Mesothelial cell of epicardium (in vitro differentiated cells): ENCODE measurements at places on chromosomes 11 and 22.

- no peak for DNase-seq
These were observed 14.0 kb upstream of the NRGN start for GRCh38 chr11:124725719-124726105.

DNA sequence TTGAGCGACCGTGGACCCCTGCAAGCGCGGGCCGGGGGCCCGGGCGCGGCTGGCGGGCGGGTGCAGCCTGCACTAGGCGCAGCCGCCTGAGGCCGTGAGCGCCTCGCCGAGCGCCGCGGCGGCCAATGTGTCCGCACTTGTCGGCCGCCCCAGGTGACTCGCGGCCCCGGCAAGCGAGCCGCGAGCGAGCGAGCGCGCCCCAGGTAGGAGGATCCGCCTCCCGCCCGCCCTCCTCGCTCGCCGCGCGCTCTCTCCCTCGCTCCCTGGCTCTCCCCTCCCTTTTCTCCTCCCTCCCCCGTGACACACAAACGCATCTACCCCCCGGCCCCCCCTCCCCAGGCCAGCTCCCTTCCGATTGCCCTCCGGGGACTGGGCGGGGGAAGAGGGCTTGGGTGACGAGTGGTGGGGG is at the start of gene WNT7B:
Gene WNT7B, minus strand, starts transcription at position 160 of the 409 bp plus-strand sequence. CDS start 408 bp downstream, outside the sequence.
- no peak for DNase-seq

- peak; percentile 78 for DNase-seq
These were observed 45.0 kb downstream of the OR4D9 start for GRCh38 chr11:59556115-59556916.

DNA sequence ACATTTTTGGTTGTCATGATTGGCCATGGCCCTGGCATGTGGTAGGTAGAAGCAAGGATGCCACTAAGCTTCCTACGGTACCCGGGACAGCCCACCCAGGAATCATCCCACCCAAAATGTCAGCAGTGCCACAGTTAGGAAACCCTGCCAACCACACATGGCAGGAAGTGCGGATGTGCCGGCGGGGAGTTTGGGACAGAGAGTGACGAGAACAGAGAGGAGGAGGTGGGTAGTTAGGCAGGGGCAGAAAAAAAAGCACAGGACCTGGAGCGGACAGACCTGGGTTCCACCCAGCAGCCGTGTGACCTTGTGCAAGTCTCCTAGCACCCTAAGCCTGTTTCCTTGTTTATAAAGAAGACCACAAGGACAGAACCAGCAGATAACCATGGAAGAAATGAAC is 3.3 kb downstream of the SPI1 start:
- no peak for DNase-seq

DNA sequence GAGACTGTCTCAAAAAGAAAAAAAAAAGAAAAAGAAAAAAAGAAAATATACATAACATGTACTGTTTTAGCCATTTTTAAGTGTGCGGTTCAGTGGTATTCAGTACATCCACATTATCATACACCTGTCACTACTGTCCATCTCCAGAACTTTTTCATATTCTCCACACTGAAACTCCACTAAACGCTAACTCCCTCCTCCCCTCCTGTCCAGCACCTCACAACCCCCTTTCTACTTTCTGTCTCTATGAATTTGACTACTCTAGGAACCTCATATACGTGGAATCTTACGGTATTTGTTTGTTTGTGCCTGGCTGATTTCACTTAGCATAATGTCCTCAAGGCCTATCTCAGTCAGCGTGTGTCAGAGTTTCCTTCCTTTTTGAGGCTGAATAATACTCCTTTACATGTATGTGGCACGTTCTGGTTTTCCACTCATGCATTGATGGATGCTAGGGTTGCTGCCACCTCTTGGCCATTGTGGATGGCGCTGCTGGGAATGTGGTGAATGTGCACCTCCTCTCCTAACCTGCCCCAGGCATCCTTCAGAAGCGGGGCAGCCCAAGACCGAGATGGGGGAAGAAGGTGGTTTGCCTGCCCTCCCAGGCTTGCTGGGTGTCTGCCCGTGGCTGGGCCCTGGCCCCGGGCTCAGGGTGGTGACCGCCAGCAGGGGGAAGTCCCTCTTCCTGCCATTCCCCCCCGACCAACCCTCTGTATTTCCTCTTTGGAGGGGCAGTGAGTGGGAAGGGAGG is 60.5 kb downstream of the BCR start:
- DNase-seq: no peak

GRCh38 chr11:35373284-35373933 is 45.9 kb downstream of the SLC1A2 start:
- DNase-seq: no peak

GRCh38 chr11:91257667-91258066 is 967.0 kb upstream of the FAT3 start:
- no peak for DNase-seq

DNA sequence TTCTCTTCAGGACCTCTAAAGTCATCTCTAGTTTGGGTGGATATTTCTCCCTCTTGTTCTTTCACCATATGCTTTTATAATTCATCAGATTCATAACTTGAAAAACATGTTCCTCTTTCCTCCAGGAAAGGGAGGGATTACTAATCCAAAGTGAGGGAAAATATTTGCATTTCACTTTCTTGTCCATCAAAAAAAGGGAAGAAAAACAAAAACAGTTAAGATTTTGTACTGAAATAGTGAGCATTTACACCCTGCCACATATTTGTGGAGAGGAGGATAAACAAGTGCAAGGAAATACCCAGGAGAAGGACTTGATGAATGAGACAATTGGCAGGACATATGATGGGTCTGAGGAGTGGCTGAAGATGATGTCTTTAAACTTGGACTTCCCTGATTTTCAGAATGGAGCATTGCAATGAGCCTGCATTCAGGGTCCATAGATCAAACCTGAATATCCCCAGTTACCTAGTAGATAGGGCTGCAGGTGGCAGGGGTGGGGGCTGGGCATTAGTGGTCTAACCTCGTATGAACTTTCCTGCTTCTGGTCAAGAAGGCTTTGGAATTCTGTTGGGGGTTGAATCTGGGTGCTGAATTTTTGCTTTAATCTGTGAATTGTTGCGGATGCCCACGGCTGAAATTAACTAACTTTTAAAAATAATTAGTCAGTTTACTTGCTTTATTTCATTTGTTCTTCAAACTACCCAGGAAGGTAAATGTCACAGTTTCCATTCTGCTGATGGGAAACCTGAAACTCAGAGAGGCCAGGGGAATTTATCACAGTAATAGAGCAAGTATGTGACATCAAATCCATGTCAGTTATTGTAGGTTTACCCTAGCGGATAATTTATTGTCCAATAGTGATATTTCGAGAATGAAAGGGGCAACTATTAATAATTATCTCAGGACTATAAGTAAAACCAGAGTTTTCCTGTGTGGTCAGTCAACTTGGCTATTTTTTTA is 36.9 kb upstream of the TMEM123 start:
- no peak for DNase-seq

GRCh38 chr11:22884217-22884616 is 23.9 kb upstream of the CCDC179 start:
- no peak for DNase-seq

- no peak for DNase-seq
These were observed 42.9 kb downstream of the DCDC1 start for GRCh38 chr11:31326470-31327148.

GRCh38 chr11:33033493-33033892 is 5.9 kb upstream of the TCP11L1 start:
- no peak for DNase-seq

DNA sequence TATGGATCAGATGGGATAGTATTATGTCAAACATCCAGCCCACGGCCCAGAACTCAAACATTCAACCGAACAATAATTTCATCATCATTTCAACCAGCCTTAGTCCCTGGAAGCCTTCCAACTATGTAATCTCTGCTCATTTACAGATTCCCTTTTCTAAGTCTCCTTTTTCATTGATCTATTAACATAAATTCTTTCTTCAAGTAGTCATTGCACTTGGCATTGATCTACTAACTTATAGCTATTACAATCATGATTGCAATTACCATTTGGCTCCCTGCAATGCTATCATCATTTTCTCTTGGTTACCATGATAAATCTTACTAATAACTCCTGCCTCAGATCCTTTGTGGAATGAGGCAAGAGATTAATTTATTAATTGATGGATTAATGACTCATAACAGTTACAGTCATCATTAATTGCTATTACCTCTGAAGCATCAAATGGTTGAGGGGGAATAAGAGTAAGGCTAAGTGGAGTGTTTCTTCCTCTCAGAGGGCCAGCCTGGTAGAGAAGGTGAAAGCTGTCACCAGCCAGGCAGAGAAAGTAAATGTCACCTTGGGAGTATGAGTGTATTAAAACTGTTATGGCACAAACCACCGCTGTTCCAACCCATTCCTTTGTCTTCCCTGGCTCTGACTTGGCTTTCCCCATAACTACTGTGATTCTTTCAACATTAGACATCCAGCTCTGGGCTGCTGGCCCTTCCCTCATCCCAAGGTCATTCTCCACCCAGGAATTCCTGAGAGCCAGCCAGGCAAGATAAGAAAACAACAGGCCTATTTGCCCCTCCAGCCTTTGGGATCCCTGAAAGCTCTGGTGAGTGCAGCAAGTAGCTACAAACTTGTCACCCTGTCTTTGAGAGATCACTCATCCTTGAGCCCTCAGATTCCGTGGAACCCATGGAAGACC is 174.7 kb downstream of the RRAS2 start:
- DNase-seq: no peak

DNA sequence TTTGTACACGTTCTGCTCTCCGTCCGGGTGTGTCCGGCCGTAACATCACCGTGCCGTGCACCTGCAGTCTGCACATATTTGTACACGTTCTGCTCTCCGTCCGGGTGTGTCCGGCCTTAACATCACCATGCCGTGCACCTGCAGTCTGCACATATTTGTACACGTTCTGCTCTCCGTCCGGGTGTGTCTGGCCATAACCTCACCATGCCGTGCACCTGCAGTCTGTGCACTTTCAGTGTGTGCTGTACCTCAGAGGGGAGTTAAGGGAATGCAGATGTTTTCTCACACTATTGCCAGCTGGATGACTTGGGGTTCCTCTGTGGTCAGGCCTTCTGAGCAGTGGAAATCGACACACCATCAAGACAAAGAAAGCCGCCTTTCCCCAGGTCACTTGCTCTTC is 4.2 kb downstream of the TTLL8 start:
- DNase-seq: no peak

- no peak for DNase-seq
These were observed 26.6 kb downstream of the TMEM123 start for GRCh38 chr11:102426000-102426399.

GRCh38 chr11:18132341-18132740 is at the start of gene MRGPRX3:
Gene MRGPRX3, plus strand, starts transcription at chr11:18132571. Its CDS starts 4,632 bp downstream, at chr11:18137203.
- DNase-seq: no peak

DNA sequence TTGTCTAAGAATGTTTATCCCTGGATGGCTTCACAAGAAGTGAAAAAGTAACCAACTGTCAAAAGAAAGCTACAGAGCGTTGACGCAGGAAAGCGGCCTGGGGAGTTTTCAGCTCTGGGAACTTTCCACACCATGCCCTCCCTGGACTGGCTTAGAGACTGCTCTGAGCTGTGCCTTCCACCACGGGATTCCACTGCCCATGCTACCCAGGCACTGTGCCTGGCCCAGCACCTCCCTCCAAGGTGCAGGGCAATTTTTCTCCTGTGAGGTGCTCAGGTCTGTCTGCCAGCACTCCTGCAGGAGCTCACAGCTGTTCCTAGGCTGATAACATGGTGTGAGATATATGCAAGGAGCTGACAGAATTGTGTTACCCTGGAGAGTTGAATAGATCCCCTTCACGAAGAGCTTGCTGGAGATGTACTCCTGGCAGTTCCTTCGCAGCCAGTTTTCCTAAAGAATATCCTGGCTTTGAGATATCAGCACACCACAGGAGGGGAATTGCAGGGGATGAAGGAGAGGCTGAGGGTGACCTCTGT is 258.3 kb upstream of the B3GAT1 start:
- peak; percentile 33 for DNase-seq

DNA sequence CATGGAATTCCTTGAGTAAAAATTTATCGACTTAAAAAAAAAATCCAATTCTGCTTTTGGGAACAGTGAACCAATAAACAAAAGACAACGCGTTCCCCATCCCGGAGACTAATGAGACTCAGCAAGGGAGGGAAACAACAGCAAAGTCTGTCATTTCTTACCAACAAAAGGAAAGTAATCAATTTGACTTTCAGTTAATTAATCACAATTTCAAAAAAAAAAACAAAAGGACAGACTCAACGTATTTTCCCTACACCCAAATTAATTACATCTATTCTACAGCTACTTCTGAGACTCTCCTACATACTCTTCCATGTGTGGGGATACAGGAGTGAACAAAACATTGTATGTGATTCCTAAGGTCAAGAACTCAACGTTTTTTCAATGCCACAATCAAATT is 1.9 kb downstream of the RDX start:
- no peak for DNase-seq

- DNase-seq: no peak
These were observed 7.5 kb upstream of the MIEF1 start for GRCh38 chr22:39494471-39495120.

DNA sequence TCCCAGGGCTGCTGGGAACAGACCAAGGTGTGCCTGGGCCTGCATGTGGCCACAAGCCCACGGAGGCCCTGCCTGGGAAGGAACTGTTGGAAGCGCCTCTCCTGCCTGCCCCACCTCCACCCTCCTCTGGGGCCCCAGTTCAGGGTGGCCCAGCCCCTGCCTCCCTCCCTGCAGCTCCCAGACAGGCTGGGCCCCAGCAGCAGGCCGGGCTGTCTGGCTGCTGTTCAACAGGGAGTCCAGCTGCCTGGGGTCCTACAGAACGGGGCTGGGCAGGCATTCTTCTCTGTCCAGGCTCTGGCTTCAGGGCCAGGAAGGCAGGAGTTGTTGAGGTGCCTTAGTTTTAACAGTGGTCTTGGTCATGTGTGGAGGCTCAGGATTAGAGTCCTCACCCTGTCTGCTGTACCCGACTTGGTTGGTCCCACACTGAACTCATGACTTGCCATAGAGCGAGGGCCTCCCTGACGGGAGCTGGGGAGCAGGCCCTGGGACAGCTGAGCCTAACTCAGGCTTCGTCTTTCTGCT is 11.8 kb downstream of the PRDM11 start:
- DNase-seq: peak; percentile 79

- no peak for DNase-seq
These were observed 188.1 kb downstream of the MYO18B start for GRCh38 chr22:25930083-25930482.

GRCh38 chr11:84497981-84498411 is 1129.1 kb downstream of the DLG2 start:
- DNase-seq: no peak

- DNase-seq: no peak
These were observed 413.6 kb downstream of the TBC1D22A start for GRCh38 chr22:47176026-47176389.

DNA sequence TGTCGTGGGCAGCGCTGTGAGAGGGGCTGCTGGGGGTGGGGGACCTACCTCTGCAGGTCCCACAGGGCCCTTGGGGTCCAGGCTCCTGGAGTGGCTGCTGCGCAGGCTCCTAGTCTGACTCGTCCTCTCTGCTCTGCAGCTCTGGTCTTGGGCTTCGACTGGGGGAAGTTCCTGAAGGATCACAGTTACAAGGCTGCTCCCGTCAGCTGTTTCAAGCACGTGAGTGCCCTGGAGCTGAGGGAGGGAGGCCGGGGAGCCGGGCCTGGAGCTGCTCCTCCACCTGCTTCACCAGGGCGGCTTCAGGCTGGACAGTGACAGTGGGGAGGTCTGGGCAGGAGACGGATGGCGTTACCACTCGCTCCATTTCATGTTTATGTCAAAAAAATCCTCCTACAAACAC is 11.9 kb downstream of the L3MBTL2 start:
- no peak for DNase-seq
